ENCODE measurements at places on chromosomes 6 and 20.

DNA sequence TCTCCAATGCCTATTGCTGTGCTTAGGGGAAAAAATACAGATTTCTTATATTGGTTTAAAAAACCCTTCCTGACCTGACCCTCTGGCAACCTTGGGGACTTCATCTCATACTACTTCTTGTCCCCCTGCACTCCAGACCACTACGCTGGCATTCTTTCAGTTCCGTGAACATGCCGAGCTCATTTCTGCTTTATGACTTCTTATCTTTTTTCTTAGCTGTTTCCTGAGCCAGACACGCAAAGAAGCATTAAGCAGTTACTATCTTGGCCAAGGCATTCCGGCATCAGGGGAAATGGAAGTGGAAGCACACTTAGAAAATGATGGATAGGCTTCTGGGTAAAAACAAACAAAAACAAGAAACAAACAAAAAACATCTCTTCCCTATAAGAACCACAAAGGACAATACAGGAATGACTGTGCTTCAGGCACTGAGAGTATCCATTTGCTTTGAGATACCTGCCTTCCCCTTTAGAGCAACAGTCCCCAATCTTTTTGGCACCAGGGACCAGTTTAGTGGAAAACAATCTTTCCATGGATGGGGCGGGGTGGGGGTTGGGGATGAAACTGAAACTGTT is 4.4 kb upstream of the CCDC28A start:
- no peak for DNase-seq

DNA sequence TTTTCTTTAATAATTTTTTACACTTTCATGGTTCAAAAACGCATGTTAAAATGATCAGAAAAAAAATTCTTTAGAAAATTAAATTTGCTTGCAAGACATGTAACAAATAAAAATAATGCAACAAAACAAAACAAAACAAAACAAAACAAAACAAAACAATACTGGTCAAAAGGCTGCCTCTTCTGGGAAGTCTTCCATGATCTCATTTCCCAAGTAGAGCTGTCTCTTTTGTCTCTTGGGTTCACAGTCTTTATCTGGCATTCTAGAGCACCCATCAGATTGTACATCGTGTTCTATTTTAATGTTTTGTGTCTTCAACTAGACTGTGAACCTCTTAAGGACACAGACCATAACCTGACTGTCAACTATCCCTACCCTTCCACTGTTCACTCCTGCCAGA is 25.3 kb downstream of the TP53INP2 start:
- no peak for DNase-seq

DNA sequence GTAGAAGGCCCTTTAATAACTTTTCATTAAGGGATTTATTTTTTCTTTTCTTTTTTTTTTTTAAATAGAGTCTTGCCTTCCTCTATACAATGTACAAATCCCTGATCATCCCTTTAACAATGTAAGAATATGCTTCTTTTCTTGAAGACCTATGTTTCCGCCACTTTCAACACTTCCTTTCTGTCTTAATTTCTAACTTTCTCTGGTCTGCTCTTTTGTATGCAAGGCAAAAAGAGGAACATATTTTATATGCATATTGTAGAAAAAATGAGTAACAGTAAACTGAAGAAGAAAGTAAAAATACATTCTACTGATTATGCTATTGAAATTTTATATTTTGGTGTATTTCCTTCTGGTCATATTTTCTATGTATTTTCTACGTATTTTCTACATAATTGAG is 484.7 kb downstream of the TFAP2B start:
- no peak for DNase-seq

- peak; percentile 81 for DNase-seq
Observed at GRCh38 chr6:36755435-36756348, 58.1 kb downstream of the RAB44 start.

- DNase-seq, result no peak
Observed at GRCh38 chr20:9985773-9986172, 49.0 kb upstream of the ANKEF1 start.

DNA sequence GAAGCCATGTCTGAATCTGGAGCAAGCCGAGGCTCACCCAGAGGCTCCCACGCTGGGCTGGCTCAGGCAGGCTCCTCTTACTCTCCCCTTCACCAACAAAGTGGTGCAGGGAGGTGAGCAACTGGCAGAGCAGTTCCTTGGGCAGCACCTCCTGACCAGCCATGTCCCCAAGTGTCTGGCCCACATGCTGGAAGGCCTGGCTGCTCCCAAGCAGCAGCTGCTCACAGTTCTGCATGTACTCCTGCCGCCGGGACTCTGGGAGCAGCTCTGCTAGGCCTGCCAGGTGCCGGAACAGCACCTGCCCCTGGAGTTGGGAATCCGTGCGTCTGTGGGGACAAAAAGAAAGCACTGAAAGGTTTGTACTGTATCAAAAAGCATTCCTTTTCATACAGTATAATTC is 57.1 kb upstream of the LYRM2 start:
- DNase-seq, result no peak

GRCh38 chr6:6039946-6040509 is 33.3 kb upstream of the NRN1 start:
- DNase-seq, result no peak

GRCh38 chr20:39983655-39984054 is 705.4 kb downstream of the MAFB start:
- no peak for DNase-seq

GRCh38 chr6:40714576-40715564 is 127.7 kb upstream of the LRFN2 start:
- no peak for DNase-seq

- DNase-seq, result no peak
Observed at GRCh38 chr6:113923526-113923925, 47.4 kb downstream of the HDAC2 start.

- DNase-seq, result no peak
Observed at GRCh38 chr6:138518054-138518453, 18.8 kb upstream of the NHSL1 start.

DNA sequence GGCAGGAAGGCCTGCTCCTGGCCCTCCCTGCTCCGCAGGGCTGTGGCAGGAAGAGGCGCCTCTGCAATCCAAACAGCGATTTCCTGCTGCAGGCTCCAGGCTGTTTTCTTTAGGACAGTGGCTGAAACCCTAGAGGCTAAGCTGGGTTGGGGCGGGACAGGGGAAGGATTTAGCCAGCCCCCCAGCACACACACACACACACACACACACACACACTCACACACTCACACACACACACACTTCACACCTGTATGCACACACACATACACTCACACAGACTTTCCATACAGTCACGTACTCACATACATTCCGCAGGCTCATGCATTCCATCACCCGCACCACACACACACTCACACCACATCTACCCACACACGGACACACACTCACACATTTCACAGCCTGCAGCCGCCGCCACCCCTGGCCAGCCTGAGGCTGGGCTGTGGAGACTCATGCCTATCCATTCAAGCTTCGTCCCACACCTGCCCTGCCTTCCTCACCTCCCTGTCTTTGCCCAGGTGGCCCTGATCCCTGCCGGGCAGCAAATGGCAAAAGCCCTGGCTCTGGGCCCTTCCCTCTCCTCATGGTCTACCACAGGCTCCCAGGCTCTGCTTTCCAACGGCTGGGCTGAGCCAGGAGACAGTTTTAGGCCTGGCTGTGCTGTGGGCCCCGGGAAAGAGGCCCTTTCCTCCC is 17.9 kb downstream of the MDFI start:
- no peak for DNase-seq

DNA sequence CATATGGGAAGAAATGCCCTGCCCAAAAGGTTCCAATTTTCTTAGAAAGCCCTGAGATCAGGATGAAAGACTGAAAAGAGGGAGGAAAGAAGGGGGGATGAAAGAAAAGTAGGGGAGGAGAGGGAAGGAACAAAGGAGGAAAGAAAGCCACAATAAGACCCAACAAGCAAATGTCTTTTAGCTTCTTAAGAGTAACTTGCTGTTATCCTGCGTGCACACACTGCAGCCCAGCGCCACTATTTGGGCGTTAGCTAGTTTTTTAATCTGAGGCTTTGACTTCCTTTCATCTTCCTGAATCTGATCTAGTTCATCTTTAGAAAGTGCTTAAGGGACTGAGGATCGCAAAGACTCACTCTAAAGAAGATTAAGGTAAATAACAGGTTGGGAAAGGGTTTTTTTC is 77.4 kb upstream of the HDDC2 start:
- DNase-seq, result no peak

- DNase-seq, result no peak
Observed at GRCh38 chr6:155177363-155177961, 86.4 kb upstream of the CLDN20 start.

DNA sequence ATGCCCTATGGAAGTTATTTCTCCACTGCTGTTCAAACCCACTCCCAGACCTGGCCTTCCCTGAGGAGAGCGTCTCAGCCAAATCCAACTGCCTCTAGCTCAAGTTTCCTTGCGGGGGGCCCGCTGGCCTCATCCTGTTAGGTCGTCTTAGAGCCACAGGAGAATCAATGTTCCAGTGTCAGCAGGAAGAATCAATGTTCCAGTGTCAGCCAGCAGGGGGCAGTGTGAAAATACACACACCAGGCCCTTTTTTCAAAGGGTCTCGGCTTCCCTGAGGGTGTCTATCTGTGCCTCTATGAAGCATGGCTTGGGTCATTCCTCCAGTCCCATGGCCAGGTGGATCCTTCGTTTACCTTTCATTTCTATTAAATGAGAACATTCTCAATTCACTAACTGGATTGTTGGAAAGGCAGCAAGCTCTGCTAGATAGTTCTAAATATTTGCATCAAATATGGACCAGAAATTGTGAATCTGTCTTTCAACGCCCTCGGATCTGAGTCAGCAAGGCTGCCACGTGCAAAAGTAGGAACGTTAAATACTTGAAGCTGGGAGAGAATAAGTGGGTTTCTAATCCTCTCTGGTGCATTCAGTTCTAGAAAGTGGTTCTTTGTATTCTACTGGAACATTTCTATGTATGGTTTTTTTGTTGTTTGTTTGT is 19.2 kb downstream of the PRND start:
- peak; percentile 71 for DNase-seq

GRCh38 chr20:14193885-14194284 is 143.5 kb downstream of the FLRT3 start:
- no peak for DNase-seq

DNA sequence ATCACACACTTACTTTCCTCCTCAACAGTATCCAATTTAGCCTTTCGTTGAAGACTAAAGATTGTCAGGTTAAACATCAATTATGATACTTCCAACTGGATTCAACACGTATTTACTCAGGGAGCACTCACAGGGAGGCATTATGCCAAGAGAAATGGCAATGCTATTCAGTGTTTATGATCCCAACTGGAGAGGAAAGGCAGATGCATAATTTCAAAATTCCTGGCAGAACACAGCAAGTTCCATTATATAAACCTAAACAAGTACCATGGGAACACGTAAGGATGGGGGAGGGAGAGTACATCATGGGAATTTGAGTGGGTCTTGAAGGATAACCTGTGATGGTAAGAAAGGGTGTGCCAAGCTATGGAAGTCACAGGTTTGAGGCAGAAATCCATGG is 112.7 kb downstream of the ISM1 start:
- DNase-seq, result no peak

DNA sequence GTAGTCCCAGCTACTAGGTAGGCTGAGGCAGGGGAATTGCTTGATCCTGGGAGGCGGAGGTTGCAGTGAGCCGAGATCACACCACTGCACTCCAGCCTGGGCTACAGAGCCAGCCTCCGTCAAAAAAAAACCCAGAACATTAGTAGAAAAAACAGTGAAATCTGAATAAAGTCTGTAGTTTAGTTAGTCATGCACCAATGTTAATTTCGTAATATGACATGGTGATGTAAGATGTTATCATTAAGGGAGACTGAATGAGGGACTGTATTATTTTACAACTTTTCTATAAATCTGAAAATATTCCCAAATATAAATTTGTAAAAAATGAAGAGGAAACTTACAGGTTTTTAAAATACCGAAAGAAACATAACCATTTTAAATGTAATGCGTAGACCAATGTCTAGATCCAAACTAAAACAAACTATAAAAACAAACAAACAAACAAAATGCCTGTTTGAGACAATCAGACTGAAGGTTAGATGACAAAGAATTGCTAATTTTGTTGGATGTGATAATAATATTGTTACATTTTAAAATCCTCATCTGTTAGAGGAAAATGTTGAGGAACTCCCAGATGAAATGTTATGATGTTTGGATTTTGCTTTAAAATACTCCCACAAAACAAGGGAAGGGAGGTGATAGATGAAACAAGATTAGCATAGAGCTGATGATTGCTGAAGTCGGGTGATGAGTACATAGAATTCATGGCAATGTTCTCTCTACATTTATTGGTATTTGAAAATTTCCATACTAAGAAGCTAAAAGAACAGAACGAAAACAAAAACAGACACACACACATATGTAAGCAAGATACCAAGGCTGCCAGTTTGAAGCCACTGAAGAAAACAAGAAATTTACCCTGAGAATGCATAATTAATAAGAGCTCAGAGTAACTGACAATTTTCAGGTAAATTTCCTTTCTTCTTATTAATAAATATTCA is 1.8 kb downstream of the GSTA4 start:
- DNase-seq, result no peak

DNA sequence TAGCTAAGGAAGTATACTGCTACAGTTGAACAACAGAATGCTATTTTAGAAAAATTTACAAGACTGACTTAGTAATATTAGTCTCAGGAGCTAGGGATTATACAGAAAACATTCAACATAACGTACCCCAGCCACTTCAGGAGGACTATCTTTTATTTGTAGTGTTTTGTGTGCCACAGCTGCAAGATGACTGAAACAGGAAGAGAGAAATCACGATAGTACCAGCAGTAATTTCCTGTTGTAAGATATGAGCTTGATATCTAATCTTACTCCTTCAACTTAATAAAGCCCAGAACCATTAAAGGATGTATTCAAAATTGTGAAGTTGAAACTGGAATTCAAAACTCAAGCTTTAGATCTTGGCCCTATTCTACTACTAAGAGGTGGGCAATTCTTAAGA is 42.1 kb downstream of the SLC35A1 start:
- DNase-seq, result no peak

DNA sequence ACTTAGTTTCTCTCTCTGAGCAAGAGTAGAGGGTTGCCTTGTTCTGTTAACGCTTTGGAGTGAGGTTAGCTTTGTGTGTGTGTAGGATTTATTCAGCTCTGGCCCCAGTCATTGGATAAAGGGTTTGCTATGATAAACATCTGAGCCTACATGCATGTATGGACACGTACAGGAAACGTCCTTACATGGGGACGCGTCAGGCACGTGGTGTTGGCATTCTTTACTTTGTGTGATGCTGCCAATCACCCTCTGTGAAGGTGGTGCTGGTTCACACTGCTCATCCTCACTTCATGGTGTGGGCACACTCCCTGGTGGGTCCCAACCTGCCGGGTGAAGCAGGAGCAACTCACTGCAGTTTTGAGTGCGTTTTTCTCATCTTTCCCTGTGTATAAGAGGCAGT is 53.4 kb upstream of the CD93 start:
- no peak for DNase-seq

DNA sequence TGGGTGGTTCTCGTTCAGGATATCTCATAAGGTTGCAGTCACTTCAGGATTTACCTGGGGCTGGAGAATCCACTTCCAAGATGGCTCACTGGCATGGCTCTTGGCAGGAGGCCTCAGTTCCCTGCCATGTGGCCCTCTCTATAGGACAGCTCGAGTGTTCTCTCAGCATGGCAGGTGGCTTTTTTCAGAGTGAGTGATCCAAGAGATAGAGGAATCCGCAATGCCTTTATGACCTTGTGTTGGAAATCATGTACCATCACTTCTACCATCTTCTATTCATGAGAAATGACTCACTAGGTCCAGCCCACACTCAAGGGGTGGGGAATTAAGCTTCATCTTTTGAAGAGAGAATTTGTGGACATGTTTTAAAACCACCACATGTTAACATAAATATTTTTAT is 37.8 kb downstream of the PPP1R16B start:
- peak; percentile 64 for DNase-seq

GRCh38 chr6:113513086-113513485 is 344.1 kb upstream of the MARCKS start:
- no peak for DNase-seq

- no peak for DNase-seq
Observed at GRCh38 chr20:62627901-62628612, 14.2 kb upstream of the SLCO4A1 start.
